ENCODE measurements at places on chromosomes 7 and 10.

DNA sequence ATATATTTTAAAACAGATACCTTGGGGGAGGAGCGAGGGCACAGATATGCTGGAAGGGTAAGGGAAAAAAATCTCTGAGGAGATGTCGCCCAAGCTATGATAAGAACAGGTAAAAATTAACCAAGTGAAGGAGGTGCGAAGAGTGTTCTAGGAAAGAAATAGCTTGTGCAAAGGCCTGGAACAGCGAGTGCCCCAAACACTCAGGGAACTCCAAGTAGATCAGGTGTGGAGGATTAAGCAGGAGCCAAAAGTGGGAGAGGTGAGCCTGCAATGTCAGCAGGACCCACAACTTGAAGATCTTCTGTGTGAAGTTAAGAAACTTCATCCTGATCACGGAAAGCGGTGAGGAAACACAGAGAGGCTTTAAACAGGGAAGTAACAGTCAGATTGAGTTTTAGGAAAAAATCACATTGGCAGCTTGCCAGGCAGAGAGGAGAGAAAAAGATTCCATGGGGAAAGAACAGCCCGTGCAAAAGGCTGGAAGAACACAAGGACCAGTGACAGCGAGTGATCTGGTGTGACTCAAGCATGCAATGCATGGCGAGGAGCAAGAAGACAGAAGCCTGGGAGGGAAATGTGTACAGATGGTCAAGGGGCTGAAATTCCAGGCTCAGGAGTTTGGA is 30.7 kb downstream of the FGF8 start:
- peak; percentile 8 for DNase-seq

- no peak for DNase-seq
These were observed 238.7 kb downstream of the PLXNA4 start for GRCh38 chr7:132337450-132338080.

DNA sequence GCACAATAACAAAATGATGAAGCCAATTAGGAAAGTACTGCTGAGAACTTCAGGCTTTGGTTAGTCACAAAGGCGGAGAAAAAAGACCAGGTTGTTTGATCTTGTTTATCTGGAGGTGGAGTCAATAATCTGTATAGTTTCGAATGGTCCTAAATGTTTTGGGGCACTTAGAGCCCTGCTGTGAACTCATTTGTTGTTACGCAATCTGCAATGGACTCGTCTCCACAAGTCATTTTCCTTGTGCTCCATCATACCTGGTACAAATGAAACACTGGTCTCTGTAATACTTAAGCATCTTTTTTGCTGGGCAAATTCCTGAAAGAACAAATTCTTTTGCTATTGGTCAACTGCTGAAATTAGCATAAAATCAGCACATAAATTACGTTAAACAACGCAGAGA is 430.5 kb downstream of the GATA3 start:
- DNase-seq, result no peak

- DNase-seq, result peak; percentile 47
These were observed 5.7 kb downstream of the PDK4 start for GRCh38 chr7:95590387-95591248.

GRCh38 chr10:36779238-36779846 is 346.1 kb upstream of the ANKRD30A start:
- peak; percentile 87 for DNase-seq

- DNase-seq, result no peak
These were observed 94.6 kb downstream of the DNAJB6 start for GRCh38 chr7:157431173-157431950.

GRCh38 chr7:25025218-25025671 is 45.3 kb upstream of the OSBPL3 start:
- DNase-seq, result peak; percentile 86

GRCh38 chr7:11437994-11438393 is 394.0 kb downstream of the THSD7A start:
- DNase-seq, result peak; percentile 64

DNA sequence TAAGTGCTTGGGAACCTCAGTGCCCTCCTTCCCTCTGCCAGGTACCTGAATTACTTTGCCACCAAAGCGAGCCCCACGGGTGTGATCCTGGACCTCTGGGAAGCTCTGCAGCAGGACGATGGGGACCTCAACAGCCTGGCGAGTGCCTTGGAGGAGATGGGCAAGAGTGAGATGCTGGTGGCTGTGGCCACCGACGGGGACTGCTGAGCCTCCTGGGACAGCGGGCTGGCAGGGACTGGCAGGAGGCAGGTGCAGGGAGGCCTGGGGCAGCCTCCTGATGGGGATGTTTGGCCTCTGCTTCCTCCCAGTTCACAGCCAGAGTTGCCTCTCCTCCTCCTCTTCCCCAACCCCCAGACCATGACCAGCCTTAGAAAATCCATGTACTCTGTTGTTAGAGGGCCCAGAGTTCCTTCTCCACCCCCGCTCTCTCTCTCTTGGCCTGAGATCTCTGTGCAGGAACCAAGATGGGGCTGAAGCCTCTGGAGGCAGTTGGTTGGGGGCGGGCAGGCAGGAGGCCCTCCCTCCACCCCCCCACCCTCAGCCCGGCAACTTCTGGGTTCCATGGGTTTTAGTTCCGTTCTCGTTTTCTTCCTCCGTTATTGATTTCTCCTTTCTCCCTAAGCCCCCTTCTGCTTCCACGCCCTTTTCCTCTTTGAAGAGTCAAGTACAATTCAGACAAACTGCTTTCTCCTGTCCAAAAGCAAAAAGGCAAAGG is 19.8 kb upstream of the SLC29A3 start:
- DNase-seq, result no peak

DNA sequence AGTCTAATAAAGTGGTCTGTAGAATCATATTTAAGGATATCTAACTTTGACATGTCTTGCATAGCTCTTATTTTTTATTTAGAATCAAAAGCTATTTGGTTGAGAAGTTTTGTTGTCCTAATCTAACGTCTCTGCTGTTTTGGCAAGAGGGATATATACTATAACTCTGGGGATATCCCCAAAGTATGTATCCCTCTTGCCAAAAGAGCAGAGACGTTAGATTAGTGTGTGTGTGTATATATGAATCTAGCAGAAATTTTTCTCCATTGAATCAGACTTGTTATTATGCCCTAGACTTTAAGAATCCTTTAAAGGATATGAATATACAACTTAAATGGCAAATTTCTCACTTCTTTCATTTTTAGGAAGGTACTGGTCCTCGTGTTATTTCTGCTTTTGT is 9.6 kb downstream of the SMC3 start:
- DNase-seq, result peak; percentile 45

DNA sequence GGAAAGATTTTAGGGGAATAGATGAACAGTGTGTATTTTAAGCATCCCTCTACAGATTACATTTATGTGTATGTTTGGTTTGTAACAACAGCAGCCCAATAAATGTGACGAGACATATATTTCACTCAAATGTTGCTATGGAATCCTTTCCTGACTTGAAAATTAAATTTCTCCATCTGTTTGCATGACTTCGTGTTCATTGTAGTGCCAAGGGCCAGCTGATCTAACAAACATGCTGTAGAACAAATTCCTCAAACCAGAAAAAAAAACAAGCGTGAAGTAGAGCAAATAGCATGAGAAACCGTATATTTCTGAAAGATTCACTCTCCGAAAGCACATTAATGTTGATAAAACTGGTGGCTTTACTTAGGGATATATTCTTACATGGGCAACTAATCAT is 87.8 kb downstream of the NRCAM start:
- DNase-seq, result no peak

GRCh38 chr7:125423458-125424155 is 494.0 kb upstream of the POT1 start:
- DNase-seq, result peak; percentile 30

DNA sequence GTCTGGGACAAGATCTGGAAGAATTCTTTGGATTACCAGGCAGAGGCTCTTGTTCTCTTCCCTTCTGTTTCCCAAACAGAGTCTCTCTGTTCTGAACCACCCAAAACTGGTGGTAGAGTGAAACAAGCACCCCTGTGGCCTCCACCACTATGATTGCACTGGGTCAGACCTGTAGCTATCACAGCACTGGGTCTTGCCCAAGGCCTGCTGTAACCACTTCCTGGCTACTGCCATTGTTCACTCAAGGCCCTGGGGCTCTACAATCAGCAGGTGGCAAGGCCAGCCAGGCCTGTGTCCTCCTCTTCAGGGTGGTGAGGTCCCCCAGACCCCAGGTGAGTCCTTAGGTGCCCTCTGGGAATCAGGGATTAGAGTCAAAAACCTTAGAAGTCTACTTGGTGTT is 4.1 kb upstream of the LRRC17 start:
- no peak for DNase-seq

- no peak for DNase-seq
These were observed 152.7 kb upstream of the AUTS2 start for GRCh38 chr7:69445541-69445940.

DNA sequence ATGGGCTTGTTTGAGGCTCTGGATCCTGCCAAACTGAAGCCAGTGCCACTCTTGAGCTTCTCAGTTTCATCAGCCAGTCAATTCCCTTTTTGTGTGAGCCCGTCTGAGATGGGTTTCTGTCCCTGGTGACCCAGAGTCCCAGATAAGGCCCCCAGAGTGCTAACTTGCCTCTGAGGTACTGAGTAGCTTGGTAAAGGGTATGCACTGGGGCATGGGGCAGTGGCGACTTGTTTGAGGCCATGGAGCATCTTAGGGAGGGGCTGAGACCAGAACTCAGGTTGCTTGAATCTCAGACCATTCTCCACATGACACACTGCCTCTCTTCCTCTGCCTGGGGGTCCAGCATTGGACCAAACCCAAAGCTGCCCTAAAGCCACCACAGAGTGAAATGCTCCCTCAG is 35.2 kb upstream of the NANOS1 start:
- no peak for DNase-seq

GRCh38 chr10:86900955-86901354 is 56.5 kb downstream of the MMRN2 start:
- DNase-seq, result peak; percentile 94

DNA sequence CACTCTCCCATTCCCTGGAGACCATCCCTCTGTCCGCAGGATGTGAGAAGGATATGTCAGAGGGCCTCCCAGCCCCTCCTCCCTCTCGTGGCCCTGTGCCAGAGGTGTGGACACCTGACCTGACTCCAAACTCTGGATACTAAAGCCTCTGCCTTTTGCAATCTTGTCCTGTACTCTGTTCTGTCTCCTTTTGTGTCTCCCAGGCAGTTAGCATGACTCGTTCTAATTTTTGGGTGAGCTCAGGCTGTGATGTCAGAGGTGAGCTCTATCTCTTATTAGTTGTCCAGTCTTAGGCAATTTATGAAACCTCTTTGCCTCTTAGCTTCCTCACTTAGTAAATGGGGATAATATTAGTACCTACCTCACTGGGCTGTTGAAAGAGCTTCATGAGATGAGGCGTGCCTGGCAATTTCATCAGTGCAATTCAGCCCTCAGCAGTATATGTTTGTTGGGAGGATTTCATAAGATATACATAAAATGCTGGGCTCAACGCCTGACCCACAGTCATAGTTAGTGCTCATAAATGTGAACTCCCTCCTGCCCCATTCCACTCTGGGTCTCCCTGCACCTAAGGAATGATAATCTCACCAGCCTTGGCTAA is 10.9 kb downstream of the MARVELD1 start:
- DNase-seq, result peak; percentile 64

- no peak for DNase-seq
These were observed 51.4 kb downstream of the CAMK2B start for GRCh38 chr7:44273681-44274622.

GRCh38 chr7:48052748-48053147 is 17.4 kb downstream of the C7orf57 start:
- DNase-seq, result peak; percentile 75

- peak; percentile 46 for DNase-seq
These were observed 5.8 kb downstream of the VSIR start for GRCh38 chr10:71767420-71768035.

DNA sequence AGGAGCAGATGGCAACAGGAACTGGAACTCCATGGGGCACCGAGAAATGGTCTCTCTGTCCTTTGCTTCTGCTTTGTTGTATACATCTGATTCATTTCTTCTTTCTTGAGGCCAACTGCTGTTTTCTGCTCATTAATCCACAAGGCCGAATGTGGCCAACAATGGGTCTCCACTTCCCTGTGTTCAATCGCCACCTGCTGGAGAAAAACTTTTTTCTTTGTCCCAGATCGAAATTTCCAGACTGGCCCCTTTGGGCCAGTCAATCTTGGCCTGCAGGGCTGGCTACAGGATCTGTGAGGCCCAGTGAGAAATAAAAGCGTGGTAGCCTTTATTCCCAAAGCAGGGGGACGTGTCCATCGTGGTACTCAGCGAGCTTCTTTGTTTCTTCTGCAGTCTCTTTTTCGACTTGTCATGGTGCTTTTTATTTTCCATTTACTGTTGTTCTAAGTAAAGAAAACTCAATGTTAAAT is 58.8 kb downstream of the PARP12 start:
- DNase-seq, result peak; percentile 84

DNA sequence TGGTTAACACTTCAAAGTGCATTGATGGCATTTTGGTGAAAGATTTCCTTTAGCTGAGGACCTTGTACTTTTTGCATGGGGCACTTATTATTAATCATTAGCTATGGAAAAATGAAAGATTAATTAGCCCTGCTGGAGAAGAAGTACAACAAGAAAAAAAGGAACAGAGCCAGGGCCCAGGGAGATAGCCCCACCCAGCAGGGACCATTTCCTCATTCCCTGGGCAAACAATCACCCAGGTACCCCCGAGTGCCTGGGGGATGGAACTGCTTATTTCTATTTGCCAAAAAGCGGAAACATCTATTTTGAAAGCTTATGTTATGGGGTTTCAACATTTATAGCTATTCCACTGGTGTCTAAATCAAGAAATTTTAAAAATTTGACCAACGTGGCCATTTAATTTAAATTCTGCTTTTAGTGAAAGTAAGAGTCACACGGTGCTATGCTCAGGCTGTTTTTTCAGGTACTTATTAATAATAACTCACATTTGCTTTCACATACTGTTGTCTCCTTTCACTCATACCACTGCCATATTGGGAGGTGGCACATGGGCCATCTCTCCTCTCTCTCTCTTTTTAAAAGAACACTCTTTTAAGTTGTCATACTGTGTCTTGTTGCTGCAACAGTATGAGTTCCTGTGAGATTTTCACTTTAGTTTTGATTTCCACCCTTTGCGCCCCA is 143.6 kb upstream of the KIF5B start:
- DNase-seq, result no peak

DNA sequence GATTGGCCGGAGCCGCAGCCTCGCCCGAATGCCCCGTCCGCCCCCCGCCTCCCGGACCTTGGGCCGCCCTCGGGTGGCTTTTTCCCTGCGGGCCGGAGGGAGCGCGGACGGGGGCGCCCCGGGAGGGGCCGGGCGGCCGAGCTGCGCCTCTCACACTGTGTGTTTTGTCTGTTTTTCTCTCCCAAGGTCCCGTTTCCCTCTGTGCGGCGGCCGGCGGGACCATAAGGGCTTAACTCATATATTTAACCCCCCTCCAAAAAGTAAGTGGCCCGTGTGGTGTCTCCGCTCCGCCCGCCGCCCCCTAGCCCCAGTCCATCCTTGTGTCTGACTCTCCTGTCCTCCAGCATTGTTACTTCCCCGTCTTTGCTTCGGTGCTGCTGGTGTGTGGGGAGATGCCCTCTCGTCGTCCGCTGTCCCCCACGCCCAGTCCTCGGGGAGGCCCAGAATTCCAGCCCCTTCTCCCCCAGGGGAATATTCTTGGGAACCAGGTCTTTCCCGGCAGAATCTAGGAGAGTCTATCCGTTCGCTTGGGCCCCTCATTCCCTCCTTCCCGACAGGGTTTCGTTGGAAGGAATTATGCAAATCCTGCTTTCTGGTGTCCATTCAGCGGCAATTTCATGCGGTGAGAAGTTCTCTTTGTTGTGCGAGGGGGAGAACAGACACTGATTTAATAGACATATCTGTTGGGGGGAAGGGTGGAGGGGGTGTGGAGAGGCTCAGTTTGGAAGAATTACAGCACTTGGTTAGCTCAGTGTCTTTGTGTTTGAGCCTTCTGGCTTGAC is 1.3 kb downstream of the LCOR start:
- DNase-seq, result peak; percentile 55
